ENCODE measurements at places on chromosomes 7 and 10. TPM values are rescaled to one million over a fixed set of nuclear protein-coding genes. Genes with fewer than 3 reads are reported as not detected.
A peak's percentile ranks its signal among the peaks of the same experiment; 100 is the strongest.

DNA sequence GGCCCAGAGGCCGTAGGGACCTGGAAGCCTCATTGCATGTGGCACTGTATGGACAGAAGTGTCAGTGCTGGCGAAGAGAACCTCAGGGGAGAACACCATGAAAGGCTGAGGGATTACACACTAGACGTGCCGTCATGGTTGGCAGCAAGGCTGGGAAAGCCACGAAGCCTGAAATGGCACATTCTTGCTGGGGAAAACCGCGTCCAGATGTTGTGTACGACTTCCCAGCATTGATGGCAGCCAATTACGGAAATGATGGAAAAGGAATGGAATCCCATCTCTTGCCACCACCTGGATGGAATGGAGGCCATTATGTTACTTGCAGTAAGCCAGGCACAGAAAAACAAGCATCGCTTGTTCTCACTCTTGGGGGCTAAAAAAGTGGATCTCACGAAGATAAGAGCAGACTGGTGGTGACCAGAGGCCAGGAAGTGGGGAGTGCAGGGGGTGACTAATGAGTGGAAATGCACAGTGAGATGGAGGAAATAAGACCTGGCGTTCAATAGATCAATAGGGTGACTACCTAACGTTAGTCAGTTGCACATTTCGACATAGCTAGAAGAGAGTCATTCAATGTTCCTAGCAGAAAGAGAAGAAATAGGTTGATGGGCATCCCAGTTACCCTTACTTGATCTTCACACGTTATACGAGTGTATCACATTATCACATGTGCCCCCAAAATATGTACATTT, 14.6 kb upstream of the PWWP2B start:
- peak; percentile 41 for DNase-seq

DNA sequence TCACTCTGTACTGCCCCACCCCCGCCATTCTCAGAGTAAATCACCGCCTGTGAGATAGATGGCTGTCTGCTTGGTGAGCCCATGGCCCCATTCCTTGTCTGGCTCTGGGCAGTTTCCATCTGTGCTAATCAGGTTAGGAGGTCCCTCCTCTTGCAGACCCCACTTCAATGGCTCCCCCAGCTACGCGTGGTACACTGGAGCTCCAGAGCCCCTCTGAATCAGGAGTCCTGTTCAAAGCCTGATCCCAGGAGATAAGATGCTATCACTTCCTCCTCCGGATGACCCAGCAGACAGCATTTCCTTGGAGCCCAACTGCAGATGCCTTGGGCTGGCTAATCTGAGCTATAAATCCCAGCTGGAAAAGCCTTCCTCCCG, 122.3 kb downstream of the SH3PXD2A start:
- DNase-seq = peak; percentile 44

DNA sequence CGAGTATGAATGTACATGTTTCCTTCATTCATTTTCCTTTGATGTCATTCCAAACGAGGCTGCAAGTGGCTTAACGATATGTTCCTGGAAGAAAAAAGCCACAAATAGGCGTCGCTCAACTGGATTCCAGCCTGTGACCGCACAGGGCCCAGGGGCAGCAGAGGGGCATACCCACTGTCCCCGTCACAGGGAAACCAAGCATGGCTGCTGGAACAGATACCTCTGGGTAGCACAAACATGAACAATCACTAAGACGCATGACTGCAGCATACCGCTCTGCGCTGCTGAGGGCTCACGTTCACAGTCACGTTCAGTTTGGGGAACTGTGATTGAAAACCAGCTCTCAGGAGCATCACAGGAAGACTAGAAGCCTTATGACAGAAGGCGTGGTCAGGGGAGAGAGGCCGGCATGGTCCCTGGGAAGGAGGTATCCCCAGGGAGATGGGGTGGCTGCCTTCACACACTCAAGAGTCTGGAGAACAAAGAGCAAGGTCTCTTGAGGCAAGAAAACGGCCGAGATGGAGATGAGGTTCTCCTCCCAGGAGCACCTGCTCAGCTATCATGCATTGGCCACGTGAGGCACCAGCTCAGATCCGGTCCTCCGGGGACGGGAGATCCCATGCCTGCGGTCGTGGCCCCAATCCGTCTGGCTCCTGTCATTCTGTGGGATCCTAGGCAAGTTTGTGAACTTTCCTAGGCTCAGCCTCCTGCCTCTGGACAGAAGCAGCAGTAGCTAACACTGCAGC, 213.6 kb downstream of the DIP2C start:
- no peak for DNase-seq

GRCh38 chr7:18004372-18004771, 23.3 kb downstream of the PRPS1L1 start:
- no peak for DNase-seq

DNA sequence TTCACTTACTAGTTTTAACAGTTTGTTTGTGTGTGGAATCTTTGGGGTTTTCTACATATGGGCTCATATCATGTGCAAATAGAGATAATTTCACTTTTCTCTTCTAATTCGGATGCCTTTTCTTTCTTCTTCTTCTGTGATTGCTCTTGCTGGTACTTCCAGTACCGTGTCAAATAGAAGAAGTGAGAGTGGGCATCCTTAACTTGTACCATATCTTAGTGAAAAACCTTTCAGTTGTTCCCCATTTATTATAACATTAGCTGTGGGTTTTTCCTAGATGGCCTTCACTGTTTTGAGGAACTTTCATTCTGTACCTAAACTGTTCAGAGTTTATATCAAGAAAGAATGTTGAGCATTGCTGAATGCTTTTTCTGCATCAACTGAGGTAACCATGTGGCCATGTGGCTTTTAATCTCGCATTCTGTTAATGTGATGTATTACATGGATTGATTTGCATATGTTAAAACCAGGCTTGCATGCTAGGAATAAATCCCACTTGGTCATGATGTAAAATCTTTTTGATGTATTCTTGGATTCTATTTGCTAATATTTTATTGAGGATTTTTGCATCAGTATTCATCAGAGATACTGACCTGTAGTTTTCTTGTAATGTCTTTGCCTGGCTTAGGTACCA, 78.7 kb downstream of the FAM107B start:
- DNase-seq = no peak

The FAM25A gene
- not detected for total RNA-seq

DNA sequence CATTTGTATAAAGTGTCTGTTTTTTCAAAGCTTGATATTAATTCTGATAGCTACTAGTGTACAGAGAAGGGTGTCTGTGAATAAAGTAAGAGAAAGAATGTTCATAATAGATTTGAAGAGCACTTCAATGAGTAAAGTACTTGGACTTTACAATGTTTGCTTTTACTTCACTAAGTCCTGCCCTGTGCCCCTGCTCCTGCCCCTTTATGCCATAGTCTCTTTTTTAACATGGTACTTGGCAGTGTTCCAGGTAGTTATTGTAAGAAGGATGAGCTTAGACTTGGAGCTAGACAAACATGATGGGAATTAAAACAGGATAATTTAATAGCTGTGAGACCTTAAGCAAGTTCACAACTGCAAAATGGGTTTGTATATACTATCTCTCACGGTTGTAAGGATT, 41.0 kb downstream of the ZEB1 start:
- DNase-seq = peak; percentile 42

- no peak for DNase-seq
Measured at GRCh38 chr7:69651101-69651590, 52.9 kb downstream of the AUTS2 start.

The AGMO gene
- total RNA-seq = 0.22 TPM

DNA sequence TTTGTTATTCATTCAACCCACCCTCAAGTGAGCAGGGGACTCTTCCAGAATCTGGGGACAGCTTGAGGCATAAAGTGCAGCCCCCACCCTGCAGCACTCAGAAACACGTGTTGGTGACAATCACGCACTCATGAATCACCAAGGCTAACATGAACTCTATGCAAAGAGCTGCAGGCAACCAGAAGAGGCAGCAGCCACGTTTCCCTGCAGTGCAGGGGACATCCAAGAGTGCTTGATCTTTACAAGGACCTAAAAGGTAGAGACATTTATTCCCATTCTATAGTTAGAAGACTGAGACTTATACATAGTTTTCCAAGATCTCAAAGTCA, 135.2 kb upstream of the GDF10 start:
- DNase-seq = no peak

DNA sequence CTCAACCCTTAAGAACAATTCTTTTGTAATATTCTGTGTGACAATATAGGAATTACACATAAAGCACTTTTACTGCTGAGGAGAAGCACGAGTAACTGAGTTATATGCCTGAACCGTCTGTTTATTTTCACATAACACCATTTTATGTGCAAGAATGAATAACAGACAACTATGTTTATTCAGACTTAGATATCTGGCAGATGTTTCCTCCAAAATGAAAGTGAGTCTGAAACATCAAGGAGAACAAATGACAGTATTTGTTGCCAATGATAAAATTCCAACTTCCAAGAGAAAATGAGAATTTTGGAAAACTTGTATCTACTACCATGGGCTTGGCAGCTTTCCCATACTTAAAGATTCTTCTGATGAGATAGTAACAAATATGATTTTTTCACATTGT, 51.4 kb downstream of the DNMBP start:
- DNase-seq = peak; percentile 83

All from lung microvascular endothelial cell (primary cell).